ENCODE measurements at places on chromosomes 5 and 9.

DNA sequence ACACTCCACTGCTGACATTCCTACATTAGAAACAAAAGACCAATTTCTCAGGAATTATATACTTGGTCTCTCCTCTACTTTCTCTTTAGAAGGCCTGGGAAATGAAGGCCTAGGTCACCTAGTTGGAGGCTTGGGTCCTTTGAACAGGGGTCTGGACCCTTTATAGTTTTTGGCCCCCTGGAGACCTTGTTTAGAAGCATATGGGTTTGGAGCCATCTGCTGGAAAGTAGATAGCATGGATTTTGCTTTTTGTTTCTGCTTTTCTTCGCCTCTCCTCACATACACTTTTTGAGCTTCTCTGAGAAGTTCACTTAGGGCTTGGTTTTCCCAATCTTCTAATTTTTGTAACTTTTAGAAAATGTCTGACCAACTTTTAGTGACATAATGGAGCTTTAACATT is 67.1 kb upstream of the CDK20 start:
- no peak for DNase-seq

GRCh38 chr5:141149812-141150211 is at the start of gene PCDHB6:
Gene PCDHB6, plus strand, starts transcription at chr5:141150057. Its CDS starts 201 bp downstream, at chr5:141150258.
- no peak for DNase-seq

- no peak for DNase-seq
Measured at GRCh38 chr9:108786901-108787689, 68.7 kb downstream of the ACTL7B start.

DNA sequence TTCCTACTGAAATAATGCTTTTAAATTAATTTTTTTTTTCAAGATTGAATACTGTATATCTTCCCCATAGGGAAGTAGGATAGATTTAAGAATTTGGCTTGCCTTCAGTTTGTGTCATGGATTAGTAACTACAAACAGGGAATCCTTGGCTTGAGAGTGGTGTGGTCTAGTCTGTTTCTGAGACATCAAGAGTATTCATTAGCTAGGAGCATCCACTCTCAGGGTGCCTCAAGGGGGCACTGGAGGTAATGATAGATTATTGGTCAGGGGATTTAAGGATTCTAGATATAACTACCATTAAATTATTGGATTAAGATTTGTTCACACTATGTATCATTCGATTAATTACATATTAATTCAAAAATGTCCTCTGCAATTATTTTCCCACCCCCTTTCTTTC is 91.8 kb upstream of the TXNDC8 start:
- no peak for DNase-seq

DNA sequence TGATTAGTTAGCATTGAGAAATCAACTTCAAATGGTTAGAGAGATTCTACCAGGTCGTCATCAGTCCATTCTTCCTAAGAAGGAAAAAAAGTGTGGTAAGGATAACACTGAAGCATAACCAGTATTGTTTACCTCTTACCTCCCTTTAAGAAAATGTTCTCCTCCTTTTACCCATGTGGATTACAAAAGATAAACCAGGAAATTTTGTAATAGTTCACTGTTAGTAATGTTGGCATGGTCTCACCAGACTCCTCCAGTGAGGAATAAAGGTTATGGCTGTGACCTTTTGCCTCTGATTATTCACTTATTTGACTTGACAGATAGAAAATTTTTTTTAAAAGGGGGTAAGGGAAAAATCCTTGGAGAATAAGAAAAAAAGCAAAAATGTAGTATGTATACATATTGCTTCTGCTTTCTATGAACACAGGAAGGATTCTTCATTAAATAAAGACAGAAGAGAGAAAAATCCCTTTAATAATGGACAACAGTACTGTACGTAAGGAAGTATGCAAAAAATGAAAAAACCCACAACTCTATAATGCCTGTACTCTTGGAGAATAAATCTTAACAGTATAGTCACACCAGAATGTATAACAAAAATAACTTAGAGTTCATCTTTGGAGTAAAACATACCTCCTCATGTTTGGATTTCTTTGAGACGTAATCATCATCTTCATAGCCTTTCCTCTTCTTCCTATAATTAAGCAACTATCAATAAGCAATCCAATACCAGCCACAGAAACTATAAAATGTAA is 18.1 kb downstream of the CCNH start:
- DNase-seq = no peak

- DNase-seq = no peak
Measured at GRCh38 chr9:135480071-135480939, 723 bp downstream of the PPP1R26 start.

- no peak for DNase-seq
Measured at GRCh38 chr9:131851414-131851813, 111.5 kb upstream of the RAPGEF1 start.

DNA sequence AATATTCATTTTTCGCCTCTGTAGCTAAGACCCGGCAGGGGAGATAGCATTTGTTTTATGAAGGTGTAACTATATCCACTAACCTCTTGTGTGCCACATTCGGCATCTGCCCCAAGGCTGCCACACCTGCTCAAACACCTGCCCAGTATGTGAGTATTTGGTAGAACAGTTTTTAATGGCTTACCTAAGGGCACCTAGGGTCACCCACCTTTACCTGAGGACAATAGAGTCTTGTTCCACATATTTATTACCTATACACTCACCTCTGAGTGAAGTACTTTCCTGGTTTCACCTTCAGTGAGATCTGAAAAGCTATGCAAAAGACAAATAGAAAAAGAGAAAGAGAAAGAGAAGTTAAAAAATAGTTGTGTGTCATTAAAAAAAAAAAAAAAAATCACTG is 68.0 kb upstream of the PIP5K1B start:
- no peak for DNase-seq
